RPMI7951 (cell line): ENCODE measurements at places on chromosomes 7 and 10. TPM values are rescaled to one million over a fixed set of nuclear protein-coding genes. Genes with fewer than 3 reads are reported as not detected.

Gene OGDHL
- total RNA-seq, result not detected in 2 replicates

Gene OR2A12
- not detected in 2 replicates for total RNA-seq

Gene CRHR2
- total RNA-seq, result not detected in 2 replicates

Gene HOXA11
- total RNA-seq, result 1.4 and 1.9 TPM in 2 replicates

Gene CDC14C
- not detected in 2 replicates for total RNA-seq

Gene GPR26
- total RNA-seq, result under 0.01 TPM in 2 replicates

Gene CYP2C19
- 0.12 and 0.29 TPM in 2 replicates for total RNA-seq

Gene TFPI2
- 229 and 267 TPM in 2 replicates for total RNA-seq

Gene NKX2-3
- total RNA-seq, result 0.59 TPM in 1 of 2 replicates, not detected in the other

Gene NUTM2D
- 0.36 and 0.59 TPM in 2 replicates for total RNA-seq

Gene PDZD7
- 2.0 and 2.8 TPM in 2 replicates for total RNA-seq

Gene GIMAP4
- not detected in 2 replicates for total RNA-seq

Gene UTF1
- total RNA-seq, result not detected in 2 replicates

Gene GPR15LG
- not detected in 2 replicates for total RNA-seq

Gene ST8SIA6
- not detected in 2 replicates for total RNA-seq

Gene TCAF2
- 3.6 and 4.2 TPM in 2 replicates for total RNA-seq

Gene NUTM2E
- total RNA-seq, result not detected in 2 replicates

Gene TUBB8
- total RNA-seq, result not detected in 2 replicates

Gene MLXIPL
- not detected in 2 replicates for total RNA-seq

Gene EVX1
- not detected in 2 replicates for total RNA-seq

Gene MYL10
- 0.20 TPM in 1 of 2 replicates, not detected in the other for total RNA-seq

Gene POU6F2
- not detected in 2 replicates for total RNA-seq

Gene RAPGEF5
- total RNA-seq, result 2.9 and 3.6 TPM in 2 replicates

Gene TFR2
- total RNA-seq, result 0.12 and 0.98 TPM in 2 replicates

Gene SPDYE11
- not detected in 2 replicates for total RNA-seq

Gene C10orf67
- not detected in 2 replicates for total RNA-seq

Gene NUTM2B
- total RNA-seq, result 0.24 and 0.29 TPM in 2 replicates

Gene BLNK
- not detected in 2 replicates for total RNA-seq

Gene FAM20C
- 256 and 312 TPM in 2 replicates for total RNA-seq

Gene ZNF25
- total RNA-seq, result 5.9 and 6.8 TPM in 2 replicates

Gene TBXAS1
- total RNA-seq, result 2.4 and 3.5 TPM in 2 replicates

Gene ANAPC16
- total RNA-seq, result 53.6 and 70.4 TPM in 2 replicates

Gene FOXI2
- not detected in 2 replicates for total RNA-seq

Gene CASP2
- total RNA-seq, result 8.8 and 15.1 TPM in 2 replicates

Gene ACSM6
- not detected in 2 replicates for total RNA-seq

Gene CEP55
- total RNA-seq, result 102 and 132 TPM in 2 replicates

Gene CCL24
- not detected in 2 replicates for total RNA-seq

Gene AGBL3
- 0.98 and 3.5 TPM in 2 replicates for total RNA-seq

Gene PON1
- not detected in 2 replicates for total RNA-seq

Gene YAE1
- total RNA-seq, result 44.8 and 52.7 TPM in 2 replicates
